ENCODE measurements at places on chromosomes 6 and 20.

DNA sequence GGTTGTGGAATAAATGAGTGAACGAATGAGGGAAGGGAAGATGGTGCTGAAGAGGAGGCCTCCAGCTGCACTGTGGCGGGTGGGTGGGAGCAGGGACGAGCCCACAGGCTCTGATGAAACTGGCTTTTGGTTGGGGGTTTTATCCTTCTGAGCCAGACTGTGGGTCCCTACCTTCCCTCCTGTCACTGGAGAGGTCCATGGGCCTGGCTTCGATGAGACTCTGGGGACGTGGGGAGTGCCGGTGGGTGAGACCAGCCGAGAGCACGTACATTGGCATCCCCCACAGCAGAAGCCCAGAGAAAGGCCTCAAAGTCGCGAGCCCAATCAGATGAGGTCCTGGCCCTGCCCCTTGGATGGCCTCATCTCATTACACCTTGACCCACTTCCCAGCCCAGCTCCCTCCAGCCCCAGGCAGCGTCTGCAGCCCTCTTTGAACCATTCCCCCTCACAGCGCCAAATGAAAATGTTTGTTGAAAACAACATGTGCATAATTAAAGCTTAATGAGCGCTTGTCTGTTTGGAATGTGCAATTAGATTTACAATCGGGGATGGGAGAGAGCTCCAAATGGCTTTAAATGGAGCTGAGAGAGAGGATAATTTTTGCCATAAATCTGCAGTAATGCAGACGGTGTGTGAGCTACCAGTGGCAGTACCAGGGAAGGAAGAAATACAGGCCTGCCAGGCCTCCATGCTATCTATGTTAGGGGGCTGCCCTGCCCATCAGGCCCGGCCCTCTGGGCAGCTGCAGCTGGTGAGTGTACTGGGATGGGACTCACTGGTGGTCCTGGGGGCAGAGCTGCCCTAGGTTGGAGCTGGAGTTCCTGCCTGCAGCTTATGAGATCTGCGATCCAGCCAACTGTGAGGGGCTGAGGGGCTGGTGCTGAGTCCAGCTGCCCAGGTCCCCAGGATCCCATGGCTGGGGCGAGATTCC is 47.2 kb downstream of the TOX2 start:
- DNase-seq: no peak

DNA sequence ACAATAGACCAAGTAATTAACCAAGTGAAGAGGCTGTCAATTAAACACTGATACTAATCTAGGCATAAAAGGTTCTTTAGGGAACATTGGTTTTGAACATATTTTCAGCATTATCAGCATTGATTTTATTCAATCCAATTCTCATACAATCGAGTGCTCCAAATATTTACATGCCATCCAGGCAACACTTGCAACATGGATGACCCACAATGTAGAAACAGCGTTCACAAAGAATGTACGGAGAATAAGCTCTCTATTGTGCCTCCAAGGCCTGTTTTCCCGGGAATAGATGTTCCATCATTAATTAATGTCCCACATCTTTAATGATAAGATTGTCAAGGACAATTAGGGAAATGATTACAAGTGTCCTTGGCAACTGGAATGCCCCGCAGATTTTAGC is 117.4 kb downstream of the RFX6 start:
- no peak for DNase-seq

DNA sequence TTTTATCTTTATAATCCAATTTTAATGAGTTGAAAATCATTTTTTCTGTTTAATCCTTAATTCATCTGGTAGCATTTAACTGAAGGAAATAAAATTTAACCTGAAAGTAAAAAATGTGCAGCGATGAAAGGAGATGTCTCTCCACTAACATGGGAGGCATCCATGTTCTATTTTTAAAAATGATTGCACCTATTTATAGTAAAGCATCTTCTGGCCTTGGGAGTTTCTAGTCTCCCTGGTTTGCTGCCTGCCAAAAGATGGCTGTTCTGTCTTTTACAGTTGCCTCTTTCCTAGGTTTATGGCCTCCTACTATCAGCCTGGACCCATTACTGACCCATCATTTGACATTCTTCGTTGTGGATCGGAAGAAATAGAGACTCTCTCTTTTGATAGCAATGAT is 143.0 kb downstream of the B3GAT2 start:
- no peak for DNase-seq

DNA sequence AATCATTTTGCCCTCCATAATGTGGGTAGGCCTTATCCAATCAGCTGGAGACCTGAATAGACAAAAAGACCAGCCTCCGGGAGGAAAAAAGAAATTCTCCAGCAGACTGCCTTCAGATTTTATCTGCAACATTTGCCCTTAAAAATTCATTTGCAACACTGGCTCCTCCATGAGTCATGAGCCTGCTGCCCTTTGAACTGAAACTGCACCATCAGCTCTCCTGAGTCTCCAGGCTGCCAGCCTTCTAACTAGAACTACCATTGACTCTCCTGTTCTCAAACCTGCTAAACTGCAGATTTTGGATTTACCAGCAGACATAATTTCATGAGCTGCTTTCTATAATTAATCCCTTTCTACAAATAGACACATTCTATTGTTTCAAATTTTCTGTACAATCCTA is 223.9 kb upstream of the THEMIS start:
- no peak for DNase-seq

DNA sequence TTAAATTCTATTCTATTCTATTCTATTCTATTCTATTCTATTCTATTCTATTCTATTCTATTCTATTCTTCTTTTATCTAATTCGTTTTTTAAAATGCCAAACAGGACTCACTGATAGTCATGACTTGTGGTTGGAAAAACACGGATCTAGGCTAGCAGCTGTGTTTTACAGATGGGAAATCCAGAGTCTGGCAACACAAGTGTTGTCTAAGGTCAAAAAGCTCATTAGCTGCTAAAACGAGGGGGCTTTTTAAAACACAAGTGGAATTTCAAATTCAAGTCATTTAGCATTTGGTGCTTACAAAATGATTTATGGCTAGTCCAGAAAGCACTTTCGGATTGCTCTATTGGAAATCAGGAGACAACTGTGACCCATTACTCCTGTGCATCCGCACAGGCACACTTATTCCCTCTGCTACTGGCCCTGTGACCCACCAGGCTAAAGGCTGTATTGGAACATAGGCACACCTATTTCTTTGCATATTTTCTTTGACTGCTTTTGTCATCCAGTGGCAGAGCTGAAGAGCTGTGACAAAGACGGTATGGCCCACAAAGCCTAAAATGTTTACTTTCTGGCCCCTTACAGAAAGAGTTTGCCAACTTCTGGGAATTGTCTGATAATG is 17.8 kb upstream of the MLIP start:
- DNase-seq: no peak

GRCh38 chr6:22250486-22250885 is 46.4 kb downstream of the PRL start:
- DNase-seq: no peak

- DNase-seq: no peak
Observed at GRCh38 chr6:150312395-150312794, 56.4 kb upstream of the IYD start.

- DNase-seq: no peak
Observed at GRCh38 chr6:13992417-13993055, 67.8 kb downstream of the RNF182 start.

- DNase-seq: no peak
Observed at GRCh38 chr6:71745525-71745924, 140.8 kb upstream of the RIMS1 start.

DNA sequence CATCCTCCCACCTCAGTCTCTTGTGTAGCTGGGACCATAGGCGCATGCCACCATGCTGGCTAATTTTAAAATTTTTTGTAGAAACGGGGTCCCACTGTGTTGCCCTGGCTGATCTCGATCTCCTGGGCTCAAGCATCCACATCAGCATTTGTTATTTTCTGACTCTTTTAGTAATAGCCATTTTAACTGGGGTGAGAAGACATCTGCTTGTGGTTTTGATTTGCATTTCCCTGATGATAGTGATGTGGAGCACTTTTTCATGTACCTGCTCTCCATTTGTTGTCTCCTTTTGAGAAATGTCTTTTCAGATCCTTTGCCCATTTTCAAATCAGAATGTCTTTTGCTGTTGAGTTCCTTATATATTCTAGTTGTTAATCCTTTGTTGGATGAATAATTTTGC is 22.2 kb upstream of the TULP4 start:
- DNase-seq: no peak

- DNase-seq: no peak
Observed at GRCh38 chr6:116210750-116211425, 43.0 kb downstream of the TSPYL4 start.

DNA sequence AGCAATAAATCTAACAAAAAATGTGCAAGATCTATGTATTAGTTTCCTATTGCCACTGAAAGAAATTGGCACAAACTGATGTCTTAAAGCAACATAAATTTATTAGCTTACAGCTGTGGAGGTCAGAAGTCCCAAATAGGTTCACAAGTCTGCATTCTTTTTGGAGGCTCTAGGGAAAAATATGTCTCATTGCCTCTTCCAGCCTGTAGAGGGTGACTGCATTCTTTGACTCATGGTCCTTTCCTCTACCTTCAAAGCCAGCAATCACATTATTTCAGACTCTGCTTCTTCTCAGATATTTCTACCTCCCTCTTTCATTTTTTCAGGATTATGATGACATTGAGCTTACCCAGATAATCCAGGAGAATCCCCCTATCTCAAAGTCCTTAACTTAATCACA is 1531.1 kb downstream of the KHDRBS2 start:
- no peak for DNase-seq

DNA sequence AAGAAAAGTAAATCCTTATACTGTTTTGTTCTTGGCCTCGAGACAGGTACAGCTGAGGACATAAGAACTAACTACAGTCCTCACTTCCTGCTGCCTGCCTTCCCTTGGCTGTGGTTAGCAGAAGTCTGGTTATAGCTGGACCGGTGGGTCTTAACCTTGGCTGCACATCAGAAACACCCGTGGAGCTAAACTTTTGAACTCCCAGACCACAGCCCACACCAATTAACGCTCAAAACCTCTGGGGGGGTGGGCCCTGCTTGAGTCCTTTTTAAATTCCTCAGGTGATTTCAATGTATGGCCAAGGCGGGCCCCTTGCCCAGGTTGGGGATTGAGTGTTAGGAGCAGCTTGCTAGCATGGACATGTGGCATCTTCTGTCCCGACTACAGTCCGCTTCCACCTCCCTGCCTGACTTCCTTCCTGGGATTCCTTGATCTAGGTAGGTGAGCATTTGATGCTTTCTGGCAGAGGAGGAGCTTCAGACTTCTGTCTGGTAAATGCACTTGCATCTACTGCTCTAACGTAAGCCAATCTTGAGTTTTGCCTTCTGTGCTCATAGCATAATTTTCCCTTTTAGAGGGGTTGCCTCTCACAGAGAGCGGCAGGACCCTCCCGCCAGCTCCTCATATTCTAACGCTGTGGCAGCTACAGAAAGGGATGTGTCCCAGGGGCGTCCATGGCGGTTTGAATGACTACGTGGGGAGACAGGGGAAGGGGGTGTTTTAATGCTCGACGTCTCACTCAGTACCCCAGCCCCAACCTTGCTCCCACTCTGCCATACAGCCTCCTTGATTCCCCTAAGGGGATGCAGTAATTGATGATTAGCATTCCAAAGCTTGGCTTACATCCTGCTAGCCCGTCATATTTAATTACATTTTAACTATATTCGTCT is 390.1 kb downstream of the ZFAND3 start:
- DNase-seq: no peak

GRCh38 chr6:43147691-43148477 is 23.2 kb upstream of the SRF start:
- no peak for DNase-seq

DNA sequence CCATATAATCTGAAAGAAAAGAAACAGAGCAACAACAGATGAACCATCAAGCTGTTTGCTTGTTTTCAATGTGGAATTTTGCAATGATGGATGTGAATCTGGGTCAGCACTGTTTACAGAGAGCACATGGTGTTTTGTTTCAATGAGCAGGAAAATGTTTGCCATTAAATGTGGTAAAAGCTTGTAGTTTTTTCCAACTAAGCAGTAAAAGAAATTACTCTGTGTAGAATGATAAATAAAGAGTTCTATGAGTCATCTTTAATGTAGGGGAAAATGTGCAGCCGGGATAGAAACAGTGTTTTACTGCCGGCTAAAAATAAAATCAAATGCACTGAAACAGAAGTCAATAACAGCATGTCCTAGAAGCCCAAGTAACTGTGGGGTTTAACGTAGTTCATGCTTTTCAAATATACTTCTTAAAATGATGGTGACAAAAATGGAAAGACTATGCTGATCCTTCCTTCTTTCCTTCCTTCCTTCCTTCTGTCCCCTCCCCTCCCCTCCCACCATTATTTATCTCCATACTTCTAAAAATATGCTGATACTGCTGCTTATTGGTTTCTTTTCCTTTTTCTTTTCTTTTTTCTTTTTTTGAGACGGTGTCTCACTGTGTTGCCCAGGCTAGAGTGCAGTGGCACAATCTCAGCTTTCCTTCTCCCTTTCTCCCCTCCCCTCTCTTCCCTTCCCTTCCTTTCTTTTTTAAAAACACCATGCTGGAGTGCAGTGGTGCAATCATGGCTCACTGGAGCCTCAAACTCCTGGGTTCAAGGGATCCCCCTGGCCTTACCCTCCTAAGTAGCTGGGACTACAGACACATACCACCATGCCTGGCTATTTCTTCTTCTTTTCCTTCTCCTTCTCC is 6.3 kb upstream of the NAA20 start:
- DNase-seq: no peak

DNA sequence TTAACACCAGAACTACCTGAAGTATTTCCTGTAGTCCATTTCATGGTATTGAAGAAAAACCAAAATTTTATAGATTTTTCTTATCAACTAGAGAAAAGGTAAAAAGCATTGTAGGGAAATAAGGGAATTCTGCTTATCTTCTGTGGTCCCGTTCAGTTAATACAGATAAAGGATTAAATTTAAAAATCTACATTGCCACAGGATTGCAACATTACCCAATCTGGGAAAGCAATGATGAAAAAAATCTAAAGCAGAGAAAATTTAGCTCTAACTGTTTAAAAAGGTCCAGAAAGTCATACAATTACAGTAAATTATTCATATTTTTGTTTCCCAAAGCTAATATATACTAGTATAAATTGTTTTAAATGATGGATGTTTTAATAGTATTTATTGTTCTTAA is 18.0 kb downstream of the POLH start:
- DNase-seq: no peak

DNA sequence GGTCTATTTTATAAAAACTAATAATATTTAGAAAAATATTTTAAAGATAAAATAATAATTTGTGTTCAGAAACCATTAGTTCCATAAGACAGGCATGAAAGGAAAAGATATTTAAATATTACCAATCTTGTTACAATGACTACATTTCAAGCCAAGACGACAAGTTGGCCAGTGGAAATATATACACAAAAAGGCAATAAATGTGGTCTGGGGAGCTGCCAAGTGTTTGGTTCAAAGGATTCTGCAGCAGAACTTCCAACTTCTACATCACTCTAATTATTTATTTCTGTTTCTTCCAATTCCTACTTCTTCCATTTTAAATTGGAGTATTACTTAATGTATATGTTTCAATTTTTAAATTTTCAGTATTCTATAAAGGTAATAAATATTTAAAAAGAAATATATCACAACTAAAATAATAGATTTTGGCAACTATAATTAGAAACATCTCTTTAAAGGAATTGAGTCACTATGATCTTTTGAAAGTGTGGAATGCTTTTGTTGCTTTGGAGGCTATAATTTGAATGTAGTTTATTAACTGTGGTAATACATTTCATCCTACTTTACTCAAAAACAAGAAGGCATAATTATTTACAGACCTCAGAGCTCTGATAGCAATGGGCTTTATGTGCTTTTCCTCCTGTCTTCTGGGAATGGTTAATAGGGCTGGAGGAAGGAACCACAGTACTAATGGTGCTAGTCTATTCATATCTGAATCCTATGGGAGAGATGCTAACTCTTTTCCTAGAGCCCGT is 129.7 kb upstream of the FAM184A start:
- DNase-seq: no peak

GRCh38 chr6:117776441-117776840 is 101.2 kb downstream of the NUS1 start:
- DNase-seq: no peak

- no peak for DNase-seq
Observed at GRCh38 chr6:32148289-32149091, 3.2 kb downstream of the PRRT1 start.
